Myometrial cell (primary cell): ENCODE measurements at places on chromosomes 3 and 15. TPM values are rescaled to one million over a fixed set of nuclear protein-coding genes. Genes with fewer than 3 reads are reported as not detected.

Gene SUSD5
- total RNA-seq = 0.35 and 0.58 TPM in 2 replicates

Gene SNURF
- total RNA-seq = 0.35 and 2.9 TPM in 2 replicates

Gene A4GNT
- not detected in 2 replicates for total RNA-seq

Gene CPLX3
- total RNA-seq = not detected in 2 replicates

Gene AADACL2
- not detected in 2 replicates for total RNA-seq

Gene IRAK2
- 2.9 and 3.5 TPM in 2 replicates for total RNA-seq
